ENCODE measurements at places on chromosomes 3 and 15.

DNA sequence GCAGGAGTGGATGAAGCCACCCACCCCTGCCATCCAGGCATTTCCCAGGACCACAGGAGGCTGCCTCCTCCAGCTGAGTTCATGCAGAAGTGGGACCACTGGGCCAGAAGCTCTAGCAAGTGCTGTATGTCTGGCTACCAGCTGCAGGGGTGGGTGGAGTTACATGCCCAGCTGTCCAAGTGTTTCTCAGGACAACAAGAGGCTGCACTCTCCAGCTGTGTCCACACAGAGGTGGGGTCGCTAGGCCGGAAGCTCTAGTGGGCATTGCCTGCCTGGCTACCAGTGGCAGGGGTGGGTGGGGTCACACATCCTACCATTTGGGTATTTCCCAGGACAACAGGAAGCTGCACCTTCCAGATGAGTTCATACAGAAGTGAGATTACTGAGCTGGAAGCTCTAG lies 234.0 kb upstream of the PPP2R3A start:
- DNase-seq: no peak

DNA sequence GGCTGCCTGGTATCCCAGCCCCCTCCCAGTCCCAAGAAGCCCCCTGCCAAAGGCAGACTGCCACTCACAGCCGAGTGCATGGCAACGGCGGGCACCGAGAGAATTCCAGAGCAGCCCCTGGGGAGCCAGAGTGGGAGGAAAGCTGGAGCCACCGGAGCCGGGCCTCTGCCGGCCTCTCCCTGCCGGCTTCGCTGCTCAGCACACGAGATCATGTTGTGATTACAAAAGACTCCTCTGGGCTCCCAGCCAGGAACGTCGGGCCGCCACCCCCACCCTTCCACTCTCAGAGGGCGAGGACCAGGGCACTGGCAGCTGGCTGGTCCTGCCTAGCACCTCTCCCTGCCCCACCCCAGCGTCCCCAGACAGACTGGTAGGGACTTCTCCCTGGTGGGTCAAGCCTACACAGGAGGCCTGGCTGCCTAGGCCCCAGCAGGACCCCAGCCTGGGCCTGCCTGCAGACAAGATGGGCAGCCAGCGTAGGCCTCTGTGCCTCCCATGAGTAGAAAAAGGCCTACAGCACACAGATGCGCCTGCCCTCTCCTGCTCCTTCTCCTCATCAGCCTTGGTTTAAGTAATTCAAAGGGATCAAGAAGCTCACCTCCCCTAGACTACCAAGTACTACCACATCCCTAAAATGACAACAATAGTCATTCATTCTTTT lies at the start of gene CCDC9B:
TSS of gene CCDC9B (minus strand) at position 200 of the 661 bp plus-strand sequence. CDS start at position 80, 120 bp downstream.
- peak; percentile 64 for DNase-seq

DNA sequence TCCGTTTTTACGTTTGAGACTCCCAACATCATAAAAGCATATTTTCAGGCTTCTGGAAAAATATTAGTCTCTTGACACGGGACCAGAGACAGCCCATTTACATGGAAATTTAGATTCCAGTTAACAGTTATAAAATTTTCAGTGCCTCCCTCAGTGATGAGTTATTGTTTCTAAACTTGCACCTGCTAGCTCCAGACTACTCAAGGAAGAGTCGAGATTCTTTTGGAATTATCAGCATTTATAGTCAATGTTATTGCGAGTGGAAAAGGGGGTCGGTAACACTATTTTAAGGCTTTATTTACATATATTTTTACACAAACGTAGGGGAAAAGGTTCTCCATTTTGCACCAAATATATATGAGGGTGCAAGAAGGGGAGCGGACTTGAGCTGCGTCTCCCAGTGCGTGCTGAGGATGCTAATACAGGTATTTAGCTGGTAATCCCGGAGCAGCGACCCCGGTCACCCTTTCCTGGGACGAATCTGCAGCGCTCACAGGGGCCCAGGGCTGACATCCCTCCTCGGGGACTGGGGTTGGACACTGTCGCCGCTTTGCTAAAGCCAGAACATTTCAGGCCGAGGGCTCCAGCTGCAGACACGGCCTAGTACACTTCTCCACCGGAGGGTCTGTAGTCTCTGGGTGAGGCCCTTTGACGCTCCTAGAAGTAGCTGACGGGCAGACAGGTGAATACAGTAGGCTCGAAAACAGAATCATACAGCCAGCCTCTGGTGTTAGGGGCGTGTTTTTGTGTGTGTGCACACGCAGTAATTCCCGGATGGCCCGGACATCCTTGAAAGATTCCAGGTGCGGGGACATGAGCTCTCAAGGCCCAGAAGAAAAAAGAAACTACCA lies 729 bp upstream of the ZBTB11 start:
- DNase-seq: no peak

- DNase-seq: no peak
These were observed 28.8 kb downstream of the ARRDC4 start for GRCh38 chr15:97989299-97989698.

DNA sequence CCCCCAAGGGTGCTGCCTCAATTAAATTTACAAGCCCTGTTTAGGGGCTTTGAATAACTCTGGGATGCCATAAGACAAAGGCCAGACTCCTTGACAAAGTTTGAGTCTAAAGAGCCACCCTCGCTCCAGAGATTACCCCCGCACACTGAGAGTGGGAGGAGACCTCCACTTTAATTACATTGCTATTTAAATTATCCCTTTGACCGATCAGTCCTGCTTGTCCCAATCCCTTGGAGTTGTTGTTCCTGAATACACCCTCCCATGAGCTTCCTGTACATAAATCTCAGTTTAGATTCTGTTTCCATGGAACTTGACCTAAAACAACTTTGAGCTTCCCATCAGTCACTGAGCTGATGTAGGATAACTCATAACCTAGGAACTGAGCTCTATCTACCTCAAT lies 596.3 kb downstream of the PYDC2 start:
- no peak for DNase-seq

DNA sequence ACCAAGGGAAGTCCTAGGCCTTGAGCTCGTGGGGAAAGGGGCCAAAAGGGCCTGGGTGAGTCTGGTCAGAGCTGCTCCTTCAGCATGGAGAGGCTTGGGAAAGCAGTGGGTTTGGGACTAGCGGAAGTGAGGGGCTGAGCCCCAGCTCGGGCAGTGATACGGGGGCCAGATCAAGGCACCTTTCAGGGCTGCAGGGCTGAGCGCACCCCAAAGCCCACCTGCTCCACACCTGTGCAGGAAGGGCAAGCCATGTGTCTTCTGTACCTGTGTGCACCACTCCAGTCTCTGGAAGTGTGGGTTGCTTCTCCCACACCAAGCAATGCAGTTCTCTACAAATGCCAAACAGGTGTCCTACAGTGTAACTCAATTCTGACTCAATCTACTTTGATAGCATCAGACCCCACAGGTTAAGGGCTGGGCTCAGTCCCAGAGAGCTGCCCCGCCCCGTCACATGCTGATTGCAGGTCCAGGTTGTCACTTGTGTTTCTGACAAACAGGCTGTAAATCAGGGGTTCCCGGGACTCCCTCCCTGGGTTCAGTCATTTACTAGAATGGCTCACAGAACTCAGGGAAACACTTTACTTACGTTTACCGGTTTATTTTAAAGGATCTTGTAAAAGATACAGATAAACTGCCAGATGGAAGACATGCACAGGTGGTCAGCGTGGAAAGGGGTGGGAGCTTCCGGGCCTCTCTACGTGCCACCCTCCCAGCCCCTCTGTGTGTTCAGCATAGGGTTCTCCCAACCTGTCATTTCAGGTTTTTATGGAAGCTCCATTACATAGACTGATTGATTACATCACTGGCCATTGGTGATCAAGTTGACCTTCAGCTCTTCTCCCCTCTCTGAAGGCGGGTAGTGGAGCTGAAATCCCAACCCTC lies 28.8 kb upstream of the KLF13 start:
- DNase-seq: no peak

DNA sequence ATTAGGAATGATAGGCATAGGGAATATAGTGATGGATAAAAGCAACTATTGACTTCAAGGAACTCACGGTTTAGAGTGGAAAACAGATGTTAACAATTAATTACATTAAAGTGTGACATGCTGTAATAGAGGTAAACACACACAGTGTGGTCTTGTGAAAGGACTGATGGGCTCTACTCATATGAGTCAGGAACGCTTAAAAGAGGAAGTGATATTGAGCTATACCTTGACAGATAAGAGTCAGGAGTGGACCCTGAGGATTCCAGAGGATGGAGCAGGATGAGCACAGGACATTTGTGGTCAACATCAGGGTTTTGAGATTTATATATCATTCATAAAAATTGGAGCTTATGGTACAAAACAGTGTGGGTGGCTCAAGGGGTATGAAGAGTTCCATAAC lies 11.0 kb downstream of the EXOG start:
- DNase-seq: no peak

DNA sequence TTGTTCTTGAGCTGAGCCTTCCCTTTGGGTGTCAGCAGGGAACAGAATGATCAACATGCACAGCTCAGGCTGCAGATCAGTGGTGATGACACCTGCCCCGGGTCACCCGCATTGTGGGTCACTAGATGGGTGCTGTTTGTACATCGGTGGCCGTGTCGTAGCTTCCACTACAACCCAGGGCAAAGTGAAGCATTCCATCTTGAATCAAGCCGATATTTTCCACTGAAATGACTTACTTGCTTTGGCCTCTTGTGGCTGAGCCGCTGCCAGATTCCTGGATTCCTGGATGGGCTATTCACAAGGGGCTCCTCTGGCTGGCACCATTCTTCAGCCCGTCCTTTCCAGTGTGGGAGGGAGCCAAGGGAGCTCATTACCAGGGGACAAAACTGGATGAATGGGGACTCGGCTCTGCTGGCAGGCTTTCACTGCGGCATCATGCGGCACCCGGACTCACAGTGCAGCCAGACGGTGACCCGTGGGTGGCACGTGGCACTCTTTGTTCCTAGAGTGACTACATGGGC lies 65.6 kb downstream of the SLCO3A1 start:
- DNase-seq: no peak

GRCh38 chr3:118472586-118472985 lies 562.1 kb downstream of the IGSF11 start:
- no peak for DNase-seq

DNA sequence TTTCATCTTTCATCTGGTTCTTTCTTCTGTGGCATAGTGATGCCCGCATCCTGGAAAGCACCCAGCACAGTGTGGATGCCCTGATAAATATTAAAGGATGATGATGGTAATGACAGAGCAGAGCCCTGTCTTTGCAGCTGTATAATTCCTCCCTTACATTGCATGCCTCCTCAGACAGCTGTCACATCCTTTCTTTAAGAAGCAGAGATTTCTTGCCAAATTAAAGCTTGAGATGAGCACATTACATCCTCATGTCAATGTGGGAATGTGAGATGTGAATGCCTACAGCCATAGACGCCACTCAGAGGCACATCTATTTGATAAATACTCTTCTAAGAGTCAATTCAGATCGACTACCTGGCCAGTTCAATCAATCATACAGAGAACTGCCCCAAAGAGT lies 642.0 kb downstream of the ZNF385D start:
- DNase-seq: no peak

DNA sequence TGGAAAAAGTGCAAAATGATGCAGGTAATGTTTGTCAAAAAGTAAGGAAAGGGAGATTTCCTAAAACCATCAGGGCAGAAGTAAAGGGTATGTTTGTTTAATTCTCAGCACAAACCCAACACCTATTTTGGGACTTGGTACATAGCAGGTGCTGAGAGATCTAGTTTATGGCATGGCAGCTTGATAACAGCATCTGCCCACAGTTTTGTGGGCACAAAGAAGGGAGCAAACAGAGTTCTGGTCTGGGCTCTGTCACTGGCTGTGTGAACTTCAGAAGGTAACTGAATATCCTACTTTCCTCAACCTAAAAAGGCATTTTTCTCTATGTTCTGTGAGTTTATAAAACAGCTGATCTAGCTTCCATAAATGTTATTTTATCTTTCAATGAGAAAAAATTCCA lies 141.6 kb downstream of the PLCH1 start:
- no peak for DNase-seq

DNA sequence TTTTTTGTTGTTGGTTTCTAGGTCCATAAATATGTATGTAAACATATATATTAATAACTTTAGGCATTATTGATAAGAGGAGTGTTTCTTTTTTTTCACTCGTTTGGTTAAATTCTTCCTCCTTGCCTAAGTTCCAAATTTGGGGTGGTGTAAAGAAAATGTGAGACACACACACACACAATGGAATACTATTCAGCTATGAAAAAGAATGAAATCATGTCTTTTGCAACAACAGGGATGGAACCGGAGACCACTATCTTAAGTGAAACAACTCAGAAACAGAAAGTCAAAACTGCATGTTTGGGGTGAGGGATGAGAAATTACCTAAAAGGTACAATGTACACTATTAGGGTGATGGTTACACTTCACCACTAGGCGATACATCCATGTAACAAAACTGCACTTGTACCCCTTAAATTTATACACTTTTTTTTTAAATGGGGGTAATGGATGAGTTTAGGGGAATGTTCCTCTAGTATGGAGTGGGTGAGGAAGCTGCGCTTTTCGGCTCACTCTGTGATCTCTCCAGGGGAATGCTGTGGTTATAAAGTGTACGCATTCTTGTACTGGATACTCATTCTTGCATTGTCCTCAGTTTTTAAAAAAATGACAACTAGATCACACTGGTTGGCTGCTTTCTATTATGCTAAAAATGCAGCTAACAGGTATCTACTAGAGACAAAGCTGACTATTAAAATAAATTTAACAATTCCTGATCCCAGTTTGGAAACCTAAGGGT lies 50.8 kb upstream of the PPARG start:
- no peak for DNase-seq

All from iPS-NIHi11 (cell line).